ENCODE measurements at places on chromosomes 3 and 15.

DNA sequence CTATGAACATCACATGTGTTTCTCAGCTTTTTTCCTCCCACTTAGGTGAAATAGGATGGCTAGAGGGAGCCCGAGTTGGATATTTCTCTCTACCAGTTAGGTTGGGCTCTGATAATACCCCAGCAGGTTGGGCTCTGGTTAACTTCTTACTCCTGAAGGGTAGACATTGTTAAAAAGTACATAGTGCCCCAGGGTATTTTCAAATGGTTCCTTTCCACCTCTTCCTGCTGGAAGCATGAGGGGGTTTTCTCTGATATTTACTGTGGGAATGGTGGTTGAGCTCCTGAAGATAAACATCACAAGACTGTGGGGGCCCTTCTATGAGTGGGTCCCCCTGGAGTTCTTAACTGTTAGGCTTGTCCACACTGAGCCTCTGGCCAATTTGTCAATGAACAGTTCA is 36.1 kb upstream of the SPESP1 start:
- DNase-seq = no peak

DNA sequence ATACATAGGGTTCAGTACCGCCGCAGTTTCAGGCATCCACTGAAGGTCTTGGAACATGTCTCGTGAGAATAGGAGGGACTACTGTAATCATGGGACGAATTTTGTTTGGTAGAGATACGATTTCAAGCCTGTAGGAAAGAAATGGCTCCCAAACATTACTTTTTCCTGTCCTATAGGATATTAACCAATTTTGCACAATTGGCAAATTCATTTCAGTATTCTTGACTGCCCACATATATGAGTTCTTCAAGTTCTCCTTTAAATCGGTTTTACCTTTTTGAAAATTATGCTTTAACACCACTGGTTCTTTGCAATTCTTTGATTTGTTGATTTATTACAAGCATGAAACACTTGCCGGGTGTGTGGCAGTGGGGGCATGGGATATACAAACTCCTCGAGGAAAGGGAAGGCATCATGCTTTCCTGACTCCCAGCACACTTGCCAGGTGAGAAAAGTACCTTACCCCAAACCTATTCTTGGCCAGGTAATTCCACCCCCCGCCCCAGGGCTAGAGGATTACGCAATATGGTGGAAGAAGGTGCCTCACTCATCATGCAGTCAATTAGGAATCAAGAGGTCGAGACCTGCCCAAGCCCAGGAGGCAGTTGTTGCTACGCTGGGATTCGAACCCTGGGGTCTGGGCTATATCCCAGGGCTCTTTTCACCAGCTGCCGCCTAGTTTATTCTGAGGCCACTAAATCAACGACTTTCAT is 584 bp upstream of the LARS2 start:
- no peak for DNase-seq

- peak; percentile 88 for DNase-seq
These were observed 13.7 kb upstream of the TLE3 start for GRCh38 chr15:70111203-70112073.

- DNase-seq = no peak
These were observed 76.8 kb downstream of the TAMM41 start for GRCh38 chr3:11769704-11770476.

DNA sequence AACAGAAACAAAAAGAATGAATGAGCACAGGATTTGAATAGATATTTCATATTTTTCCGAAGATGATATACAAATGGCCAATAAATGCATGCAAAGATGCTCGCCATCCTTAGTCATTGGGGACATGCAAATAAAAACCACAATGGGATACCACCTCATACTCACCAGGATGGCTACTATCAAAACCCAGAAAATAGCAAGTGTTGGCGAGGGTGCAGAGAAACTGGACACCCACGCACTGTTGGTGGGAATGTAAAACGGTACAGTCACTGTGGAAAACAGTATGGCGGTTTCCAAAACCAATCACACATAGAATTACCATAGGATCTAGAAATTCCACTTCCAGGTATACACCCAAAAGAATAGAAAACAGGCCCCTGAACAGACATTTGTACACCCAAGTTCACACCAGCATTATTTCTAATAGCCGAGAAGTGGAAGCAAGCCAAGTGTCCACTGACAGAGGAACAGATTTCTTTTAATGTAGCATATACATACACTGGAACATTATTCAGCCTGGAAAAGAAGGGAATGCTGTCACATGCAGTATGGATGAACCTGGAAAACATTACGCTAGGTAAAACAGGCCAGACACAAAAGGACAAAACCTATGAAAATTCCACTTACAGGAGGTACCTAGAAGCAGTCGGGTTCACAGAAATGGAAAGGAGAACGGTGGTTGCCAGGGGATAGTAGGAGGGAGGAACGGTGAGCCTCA is 3.6 kb downstream of the RNF168 start:
- DNase-seq = no peak

DNA sequence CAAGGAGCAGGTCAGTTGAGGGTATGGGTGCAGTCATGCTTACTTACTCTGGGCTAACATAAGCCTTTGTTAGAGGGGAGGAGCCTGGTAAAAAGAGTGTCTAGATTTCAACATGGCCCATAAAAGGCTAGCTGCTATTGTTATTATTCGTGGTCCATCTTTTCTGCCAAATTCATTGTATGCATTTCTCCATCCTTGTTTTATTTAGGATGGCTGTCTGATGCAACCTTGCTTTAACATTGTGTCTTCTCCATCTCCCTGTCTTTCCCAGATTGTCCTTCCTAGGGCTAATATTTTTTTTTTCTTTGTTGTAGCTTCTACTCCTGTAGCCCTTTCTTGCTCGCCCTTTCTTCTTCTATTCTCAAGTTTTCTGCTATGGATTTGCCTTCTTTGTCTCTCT is 12.6 kb downstream of the RBMS3 start:
- DNase-seq = no peak

GRCh38 chr3:143951351-143951971 is 20.2 kb upstream of the DIPK2A start:
- DNase-seq = peak; percentile 32

DNA sequence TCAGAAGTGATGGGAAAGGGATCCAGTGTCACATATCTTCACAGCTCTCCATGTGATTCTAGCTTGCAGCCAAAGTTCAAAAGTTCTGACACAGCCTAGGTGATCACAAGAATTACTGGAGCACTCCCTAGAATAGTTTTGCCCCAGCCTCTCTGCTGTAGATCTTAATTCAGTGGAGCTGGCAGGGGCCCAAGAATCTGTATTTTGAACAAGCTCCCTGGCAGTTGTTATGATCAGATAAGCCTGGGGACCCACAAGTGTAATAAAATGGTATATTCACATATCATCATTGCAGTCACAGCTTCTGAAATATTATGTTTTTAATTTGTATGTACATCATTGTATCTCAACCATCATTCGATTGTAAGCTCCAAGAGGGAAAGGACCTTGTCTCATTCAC is 62.3 kb downstream of the NOX5 start:
- no peak for DNase-seq

GRCh38 chr3:179036226-179036625 is 35.4 kb downstream of the ZMAT3 start:
- DNase-seq = no peak

DNA sequence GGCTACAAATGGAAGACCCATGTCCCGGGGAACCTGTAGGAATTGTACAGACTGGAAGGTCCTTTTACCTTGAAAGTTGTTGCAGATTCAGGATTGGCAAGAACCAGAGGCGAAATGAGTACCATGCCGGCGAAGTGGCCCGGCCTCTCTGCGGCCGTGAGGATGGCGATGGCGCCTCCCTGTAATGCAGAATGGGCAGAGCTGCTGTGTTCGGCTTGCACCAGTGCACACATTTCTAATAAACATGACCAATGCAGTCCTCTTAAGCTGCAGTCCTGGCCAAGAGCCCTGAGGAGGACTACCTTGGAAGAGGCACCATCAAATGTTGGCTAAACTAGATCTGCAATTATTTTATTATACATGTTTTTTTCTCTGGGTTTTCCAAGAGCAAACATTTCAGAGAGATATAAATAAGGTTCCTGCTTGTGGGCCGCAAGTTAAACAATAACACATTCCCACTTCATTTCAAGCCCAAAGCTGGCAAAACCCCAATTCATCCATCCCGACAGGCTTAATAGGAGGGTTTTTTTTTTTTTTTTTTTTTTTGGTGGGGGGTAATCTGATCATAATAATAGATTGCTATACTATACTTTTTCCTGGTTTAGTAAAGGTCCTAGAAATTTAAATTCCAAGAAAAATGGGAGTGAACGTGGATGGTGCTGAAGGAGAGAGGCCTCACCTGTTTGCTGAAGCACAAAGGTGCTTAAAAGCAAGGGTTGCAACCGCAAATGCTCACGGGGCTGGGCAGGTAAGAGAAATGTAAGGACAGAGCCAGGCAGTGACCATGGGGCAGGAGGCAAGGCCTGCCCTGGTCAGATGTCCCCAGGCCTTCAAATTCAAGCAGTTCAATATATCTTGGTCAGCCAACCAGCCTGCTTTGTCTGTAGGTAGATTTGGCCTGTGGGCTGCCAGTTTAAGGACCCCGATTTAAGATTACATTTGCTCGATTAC is 48.5 kb downstream of the ABTB1 start:
- DNase-seq = peak; percentile 82

- DNase-seq = no peak
These were observed 218.8 kb downstream of the TBL1XR1 start for GRCh38 chr3:176978441-176978840.

GRCh38 chr3:197542741-197543454 is 12.9 kb downstream of the BDH1 start:
- DNase-seq = no peak

- DNase-seq = no peak
These were observed 45.7 kb upstream of the ABI3BP start for GRCh38 chr3:101038880-101039279.

GRCh38 chr15:71677352-71677751 is 133.0 kb upstream of the NR2E3 start:
- DNase-seq = no peak

DNA sequence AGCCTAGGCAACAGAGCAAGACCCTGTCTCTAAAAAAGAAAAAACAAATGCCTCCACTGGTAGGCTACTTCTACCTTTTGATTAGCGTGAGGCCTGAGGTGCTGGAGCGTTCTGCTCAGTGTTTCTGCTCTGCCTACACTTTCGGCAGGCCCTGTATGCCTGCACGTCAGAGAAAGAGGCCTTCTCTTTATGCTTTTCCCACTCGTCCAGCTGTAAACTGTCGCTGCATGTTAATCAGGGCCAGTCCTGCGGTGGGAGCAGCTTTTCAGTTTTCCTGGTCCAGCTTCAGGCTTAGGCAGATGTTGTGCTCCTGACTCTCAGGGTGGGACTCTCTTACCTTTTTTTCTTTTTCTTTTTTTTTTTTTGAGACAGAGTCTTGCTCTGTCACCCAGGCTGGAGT is 25.3 kb downstream of the CSPG5 start:
- no peak for DNase-seq

DNA sequence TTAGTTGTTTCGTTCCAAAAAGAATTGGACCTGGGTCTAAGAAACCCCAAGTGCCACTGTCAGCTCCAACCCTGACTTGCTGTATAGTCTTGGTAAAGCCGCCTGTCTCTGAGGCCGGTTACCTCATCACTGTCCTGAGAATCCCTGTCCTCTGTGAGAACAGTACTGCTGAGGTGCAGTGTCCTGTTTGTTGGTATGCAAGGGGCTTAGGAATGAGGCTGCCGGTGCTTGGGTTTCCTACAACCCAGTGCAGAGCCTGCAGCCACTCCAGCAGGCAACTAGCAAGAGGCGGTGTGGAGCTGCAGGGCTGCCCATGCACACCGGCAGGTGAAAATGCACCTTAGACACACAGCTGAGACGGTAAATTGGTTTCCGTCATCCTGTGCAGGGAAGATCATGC is 52.0 kb upstream of the ATG7 start:
- DNase-seq = no peak

GRCh38 chr15:93520206-93520605 is 431.2 kb upstream of the RGMA start:
- no peak for DNase-seq

DNA sequence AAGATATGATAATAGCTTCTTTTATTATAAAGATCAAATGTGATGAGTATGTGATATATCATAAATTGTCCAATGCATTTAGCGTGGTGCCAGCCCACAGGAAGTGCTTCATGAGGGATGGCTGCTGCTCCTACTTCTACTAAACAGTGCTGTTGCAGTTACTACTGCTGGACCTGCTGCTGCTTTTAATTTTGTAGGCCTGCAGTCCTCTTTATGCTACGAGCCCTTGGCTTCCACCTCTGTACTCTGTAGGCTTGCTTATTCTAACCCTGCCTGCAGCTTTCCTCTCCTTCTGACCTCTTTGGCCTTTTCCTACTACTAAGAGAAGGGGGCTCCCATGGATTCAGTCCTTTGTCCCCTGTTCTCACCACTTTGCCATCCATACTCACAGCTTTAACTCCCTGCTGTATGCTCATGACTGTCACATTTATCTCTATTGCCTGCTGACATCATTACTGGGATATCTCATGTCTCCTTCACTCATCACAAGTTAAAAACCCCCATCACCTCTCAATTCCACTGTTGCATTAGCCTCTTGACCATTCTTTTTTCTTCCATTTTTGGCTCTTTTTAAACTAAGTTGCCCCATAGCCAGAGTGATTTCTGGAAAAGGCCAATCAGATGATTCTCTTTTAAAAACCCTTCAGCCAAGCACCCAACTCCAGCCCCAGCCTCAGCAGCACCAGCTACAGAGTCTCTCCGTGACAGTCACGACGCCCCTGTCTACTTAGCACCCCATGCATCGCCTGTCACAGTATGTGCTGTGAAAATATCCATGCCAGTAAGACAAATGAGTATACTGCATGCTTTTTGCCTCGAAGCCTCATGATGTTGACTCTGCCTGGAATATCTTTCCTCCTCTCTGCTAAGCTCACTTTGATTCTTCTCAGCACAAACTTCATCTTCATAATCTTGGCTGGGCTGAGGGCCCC is 56.3 kb downstream of the PLCL2 start:
- DNase-seq = no peak

- no peak for DNase-seq
These were observed 849 bp upstream of the PRKCD start for GRCh38 chr3:53160061-53160659.

DNA sequence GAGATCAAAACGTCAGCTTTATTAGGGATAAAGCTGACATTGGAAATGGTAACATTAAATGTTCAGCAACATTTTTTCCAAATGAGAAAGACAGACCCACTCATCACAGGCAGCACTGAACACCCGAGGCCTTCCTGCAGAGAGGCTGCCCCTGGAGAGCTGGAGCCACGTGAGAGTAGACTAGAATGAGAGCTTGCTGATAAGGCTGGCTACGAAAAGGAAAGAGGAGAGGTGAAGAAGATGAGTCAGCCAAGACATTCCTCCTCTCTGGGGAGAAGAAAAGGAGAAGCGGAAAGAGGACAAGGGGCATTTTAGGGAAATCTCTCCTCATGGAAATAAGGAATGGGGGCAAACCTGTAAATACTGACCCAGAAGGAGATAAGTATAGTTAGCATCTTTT is 7.3 kb downstream of the CYP19A1 start:
- DNase-seq = no peak
